Gastrocnemius medialis (tissue), 4 donors: ENCODE measurements at places on chromosomes 7 and 10. TPM values are rescaled to one million over a fixed set of nuclear protein-coding genes. Genes with fewer than 3 reads are reported as not detected.

- no peak for DNase-seq
- H3K36me3 ChIP-seq, result no peaks in the 10 kb centered on the region
- no peak overlapping the region for H3K27ac ChIP-seq
- H3K4me1 ChIP-seq, result no peaks in the 10 kb centered on the region
- no peaks in the 10 kb centered on the region for H3K27me3 ChIP-seq
Measured at GRCh38 chr10:118504467-118505205, 90.8 kb downstream of the PRLHR start.

GRCh38 chr10:129785536-129785981 is 178.5 kb downstream of the EBF3 start:
- H3K36me3 ChIP-seq, result no peaks in the 10 kb centered on the region
- H3K4me3 ChIP-seq, result no peak overlapping the region
- no peak overlapping the region for H3K27ac ChIP-seq
- peaks cover 4% of the 10 kb centered on the region for H3K27me3 ChIP-seq
- DNase-seq, result no peak

DNA sequence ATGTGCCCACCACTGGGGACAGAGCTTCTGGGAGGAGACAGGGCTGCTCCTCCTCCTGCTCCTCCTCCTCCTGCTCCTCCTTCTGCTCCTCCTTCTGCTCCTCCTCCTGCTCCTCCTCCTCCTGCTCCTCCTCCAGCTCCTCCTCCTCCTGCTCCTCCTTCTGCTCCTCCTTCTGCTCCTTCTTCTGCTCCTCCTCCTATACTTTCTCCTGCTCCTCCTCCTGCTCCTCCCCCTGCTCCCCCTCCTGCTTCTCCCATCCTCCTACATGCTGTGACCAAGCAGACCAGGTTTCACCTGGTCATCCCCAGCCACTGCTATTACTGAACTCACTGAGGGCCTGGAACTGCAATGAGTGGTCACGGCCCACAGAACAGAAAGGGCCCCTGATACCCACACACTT is 154.0 kb upstream of the PPP2R2D start:
- no peak for DNase-seq
- no peak overlapping the region for H3K4me3 ChIP-seq
- H3K4me1 ChIP-seq, result no peaks in the 10 kb centered on the region
- H3K27me3 ChIP-seq, result peaks cover 5% of the 10 kb centered on the region
- H3K36me3 ChIP-seq, result no peaks in the 10 kb centered on the region
- H3K27ac ChIP-seq, result no peak overlapping the region

DNA sequence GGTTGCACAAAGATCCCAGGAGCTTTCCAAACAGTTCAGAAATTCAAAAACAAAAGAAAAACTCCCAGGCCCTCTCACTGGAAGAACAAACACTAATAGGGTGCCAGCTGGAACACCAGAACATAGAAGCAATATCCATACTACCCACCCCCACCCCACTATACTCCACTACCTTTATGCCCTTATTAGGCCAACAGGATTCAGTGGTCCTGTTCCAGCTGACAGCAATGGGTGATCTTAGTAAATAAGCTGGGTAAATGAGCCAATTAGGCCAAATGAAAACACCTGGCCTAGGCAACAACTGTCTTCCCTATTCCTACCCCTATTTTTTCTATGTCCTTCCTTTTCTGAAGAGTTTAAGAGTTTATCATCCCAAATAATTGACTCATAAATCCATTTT is 11.7 kb downstream of the NOC3L start:
- H3K36me3 ChIP-seq, result peaks cover 65% of the 10 kb centered on the region
- no peak overlapping the region for H3K4me3 ChIP-seq

DNA sequence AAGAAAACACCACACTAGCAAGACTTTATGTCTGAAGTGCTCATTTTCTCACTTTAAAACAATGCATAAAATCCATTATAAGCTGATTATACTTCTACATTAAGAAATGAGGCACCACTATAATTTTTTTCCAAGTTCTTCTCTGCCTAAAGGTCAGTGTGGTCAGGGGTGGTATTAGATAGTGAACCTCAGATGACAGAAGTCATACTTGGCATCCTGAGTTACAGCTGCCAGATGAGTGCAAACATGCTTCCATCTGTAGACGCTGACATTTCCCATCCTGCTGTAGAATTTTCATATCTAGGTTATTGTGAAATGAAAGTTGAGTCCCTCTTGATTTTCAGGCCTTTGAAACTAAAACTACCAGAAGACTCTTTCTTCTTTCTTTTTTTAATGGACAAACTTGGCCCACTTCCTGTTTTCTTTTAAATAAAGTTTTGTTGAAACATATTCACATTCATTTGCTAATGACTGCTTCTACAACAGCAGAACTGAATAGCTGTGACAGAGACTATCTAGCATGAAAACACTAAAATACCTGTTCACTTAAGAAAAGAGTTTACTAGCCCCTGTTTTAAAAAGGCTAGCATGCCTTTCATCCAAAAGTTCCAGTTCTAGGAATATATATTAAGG is 900.8 kb downstream of the XPNPEP1 start:
- H3K27ac ChIP-seq, result no peak overlapping the region
- no peaks in the 10 kb centered on the region for H3K4me1 ChIP-seq
- H3K4me3 ChIP-seq, result no peak overlapping the region

DNA sequence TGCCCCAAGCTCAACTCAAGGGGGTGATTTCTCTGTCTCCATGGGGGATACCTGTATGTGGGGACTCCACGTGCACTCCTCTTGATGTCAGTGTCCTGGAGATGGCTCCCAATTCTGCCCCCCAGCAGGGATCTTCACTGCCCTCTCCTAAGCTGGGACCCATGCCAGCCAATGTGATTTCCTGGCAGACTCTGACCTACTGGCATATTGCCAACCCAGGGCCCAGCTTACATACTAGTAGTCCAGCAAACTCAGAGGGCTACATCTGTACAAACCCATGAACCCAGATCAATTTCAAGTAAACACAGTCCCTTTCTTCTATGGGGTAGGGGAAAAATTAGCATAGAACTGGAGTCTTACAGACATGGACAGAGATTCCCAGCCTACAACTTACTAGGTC is 26.2 kb upstream of the BMPR1A start:
- H3K27me3 ChIP-seq, result no peaks in the 10 kb centered on the region
- peaks cover 21% of the 10 kb centered on the region for H3K36me3 ChIP-seq
- no peak overlapping the region for H3K4me3 ChIP-seq
- peak overlapping the region; percentile 72 for H3K27ac ChIP-seq

DNA sequence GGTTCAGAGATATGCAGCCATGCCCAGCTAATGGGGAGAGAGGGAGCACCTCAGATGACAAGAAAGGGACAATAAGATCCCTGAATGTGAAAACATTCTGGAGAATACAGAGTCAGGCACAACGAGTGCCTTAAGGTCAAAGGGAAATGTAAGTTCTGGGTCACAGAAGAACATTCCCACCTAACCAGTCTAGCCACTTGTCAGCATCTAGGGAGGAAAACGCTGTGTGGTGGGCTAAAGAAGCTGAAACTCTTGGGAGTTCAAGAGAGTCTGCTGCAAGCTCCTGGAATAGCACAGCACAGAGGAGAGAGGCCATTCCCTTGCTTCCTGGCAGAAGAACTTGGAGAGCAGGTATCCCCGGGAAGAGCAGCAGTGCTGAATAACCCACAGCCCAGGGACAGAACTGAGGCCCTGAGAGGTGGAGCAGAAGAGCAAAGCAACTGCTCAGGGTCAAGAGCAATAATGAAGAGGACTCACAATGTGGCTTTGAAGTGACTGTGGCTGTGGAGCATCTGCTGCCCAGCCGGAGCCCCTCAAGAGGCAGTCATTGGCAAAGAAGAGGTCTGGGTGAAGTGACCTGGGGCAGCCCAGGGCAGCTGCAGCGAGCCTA is 182.3 kb downstream of the NPSR1 start:
- H3K27me3 ChIP-seq, result no peaks in the 10 kb centered on the region
- H3K4me3 ChIP-seq, result no peak overlapping the region
- H3K36me3 ChIP-seq, result no peaks in the 10 kb centered on the region
- H3K4me1 ChIP-seq, result no peaks in the 10 kb centered on the region
- no peak overlapping the region for H3K27ac ChIP-seq

GRCh38 chr7:25821225-25821624 is 330.8 kb upstream of the NFE2L3 start:
- no peaks in the 10 kb centered on the region for H3K27me3 ChIP-seq
- no peaks in the 10 kb centered on the region for H3K36me3 ChIP-seq
- H3K4me3 ChIP-seq, result no peak overlapping the region
- H3K27ac ChIP-seq, result no peak overlapping the region
- DNase-seq, result no peak

DNA sequence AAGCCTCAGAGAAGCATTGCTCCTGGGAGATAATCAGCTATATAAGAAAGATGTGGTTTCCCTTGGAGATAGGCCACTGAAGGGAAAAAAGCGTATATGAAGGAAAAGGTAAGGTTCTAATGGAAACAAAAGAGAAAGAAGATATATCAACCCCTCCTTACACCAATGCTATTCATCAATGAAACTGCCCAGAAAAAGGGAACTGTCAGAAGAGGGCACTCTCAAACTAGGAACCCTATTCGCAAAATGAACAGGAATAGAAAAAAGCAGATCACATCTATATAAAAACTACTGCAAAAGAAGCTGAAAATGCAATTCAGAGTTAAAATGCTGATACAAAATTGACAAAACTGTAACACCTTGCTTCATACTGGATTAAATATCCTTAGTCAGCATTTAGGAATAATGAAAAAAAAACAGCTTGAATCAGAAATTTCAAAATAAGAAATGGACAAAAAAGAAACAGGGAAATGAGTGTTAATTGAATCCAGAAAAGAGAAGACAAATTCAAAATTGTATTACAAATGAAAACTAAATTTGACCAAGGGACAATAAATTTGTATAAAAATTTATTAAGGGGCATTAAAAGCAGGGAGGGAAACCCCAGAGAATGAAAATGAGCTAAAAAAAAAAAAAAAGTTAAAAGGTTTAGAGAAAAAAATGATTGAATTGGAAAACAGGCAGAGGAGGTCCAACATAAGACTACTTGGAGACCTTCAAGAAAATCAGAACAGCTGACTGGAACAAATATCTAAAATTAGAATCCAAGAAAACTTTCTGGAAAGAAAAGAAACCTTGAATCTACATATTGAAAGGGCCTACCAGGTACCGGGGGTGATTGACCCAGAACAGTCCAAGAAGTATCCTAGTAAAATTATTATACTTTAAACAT is 17.9 kb downstream of the NHLRC2 start:
- no peak overlapping the region for H3K4me3 ChIP-seq
- no peak for DNase-seq
- peaks cover 4% of the 10 kb centered on the region for H3K4me1 ChIP-seq
- no peak overlapping the region for H3K27ac ChIP-seq
- H3K36me3 ChIP-seq, result peaks cover 19% of the 10 kb centered on the region

GRCh38 chr10:109996225-109996624 is 11.6 kb upstream of the ADD3 start:
- no peak overlapping the region for H3K4me3 ChIP-seq
- no peaks in the 10 kb centered on the region for H3K36me3 ChIP-seq
- DNase-seq, result no peak
- H3K27ac ChIP-seq, result peak overlapping the region; percentile 24
- H3K4me1 ChIP-seq, result no peaks in the 10 kb centered on the region
- no peaks in the 10 kb centered on the region for H3K27me3 ChIP-seq

GRCh38 chr10:24931236-24931635 is 21.2 kb downstream of the PRTFDC1 start:
- peaks cover 6% of the 10 kb centered on the region for H3K4me1 ChIP-seq
- no peaks in the 10 kb centered on the region for H3K36me3 ChIP-seq

- H3K4me3 ChIP-seq, result no peak overlapping the region
- no peak for DNase-seq
- no peak overlapping the region for H3K27ac ChIP-seq
- H3K27me3 ChIP-seq, result peaks cover 61% of the 10 kb centered on the region
- no peaks in the 10 kb centered on the region for H3K4me1 ChIP-seq
Measured at GRCh38 chr10:99331207-99331803, 2.1 kb downstream of the CNNM1 start.

GRCh38 chr10:113712755-113713639 is 33.3 kb downstream of the CASP7 start:
- H3K4me3 ChIP-seq, result no peak overlapping the region
- DNase-seq, result no peak
- no peaks in the 10 kb centered on the region for H3K36me3 ChIP-seq
- H3K27ac ChIP-seq, result no peak overlapping the region

GRCh38 chr7:68176974-68177373 is 1180.3 kb downstream of the TYW1 start:
- peak; percentile 6 for DNase-seq
- no peaks in the 10 kb centered on the region for H3K36me3 ChIP-seq
- no peak overlapping the region for H3K4me3 ChIP-seq
- H3K27me3 ChIP-seq, result no peaks in the 10 kb centered on the region

DNA sequence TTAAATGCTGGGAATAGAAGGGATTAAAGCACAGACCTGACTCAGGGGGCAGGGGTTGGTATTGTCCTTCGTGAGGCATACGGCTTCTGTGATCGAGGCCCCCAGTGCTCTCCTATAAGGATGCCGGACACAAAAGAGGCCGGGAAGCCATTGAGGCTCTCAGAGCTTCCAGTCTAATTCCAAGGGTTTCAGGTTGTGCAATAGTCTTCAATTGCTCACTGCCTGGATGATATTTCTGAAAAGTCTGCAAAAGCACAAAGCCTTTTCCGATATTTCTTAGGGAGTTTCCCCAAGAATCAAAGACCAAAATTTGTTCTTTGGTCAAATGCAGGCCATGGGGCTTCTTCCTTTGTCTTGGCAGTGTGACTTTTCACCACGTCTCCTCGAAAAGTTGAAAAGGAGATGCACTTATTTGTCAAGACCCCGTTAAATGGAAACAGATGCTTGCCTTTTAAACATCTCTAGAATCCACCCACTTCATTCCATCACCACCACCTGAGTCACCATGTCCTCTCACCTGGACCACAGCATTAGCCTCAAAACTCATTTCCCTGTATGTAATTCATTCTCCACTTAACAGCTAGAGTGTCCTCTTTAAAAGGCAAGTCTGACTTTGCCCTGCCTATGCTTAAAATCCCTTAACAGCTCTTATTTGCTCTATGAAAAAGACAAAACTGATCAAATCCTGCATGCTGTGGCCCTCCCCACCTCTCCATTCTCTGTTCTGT is 134.8 kb upstream of the NAMPT start:
- H3K4me1 ChIP-seq, result peaks cover 13% of the 10 kb centered on the region
- DNase-seq, result no peak

GRCh38 chr7:140358412-140359051 is 39.8 kb downstream of the SLC37A3 start:
- no peaks in the 10 kb centered on the region for H3K4me1 ChIP-seq
- no peak for DNase-seq

- no peaks in the 10 kb centered on the region for H3K36me3 ChIP-seq
Measured at GRCh38 chr10:26479766-26480492, 41.8 kb downstream of the APBB1IP start.

Gene C10orf71
- total RNA-seq, result 93.6 TPM

Gene ATOH7
- not detected for total RNA-seq

Gene RNF32
- not detected for total RNA-seq

Gene DNAH11
- 0.62 TPM for total RNA-seq

Gene FAM53B
- total RNA-seq, result 231 TPM

Gene ELFN1
- total RNA-seq, result 0.55 TPM

Gene CALCR
- not detected for total RNA-seq

Gene HGF
- total RNA-seq, result 1.5 TPM
